ENCODE measurements at places on chromosomes 4 and X.

- DNase-seq, result no peak
These were observed 58.3 kb upstream of the CD99 start for GRCh38 chrX:2632533-2633504.

DNA sequence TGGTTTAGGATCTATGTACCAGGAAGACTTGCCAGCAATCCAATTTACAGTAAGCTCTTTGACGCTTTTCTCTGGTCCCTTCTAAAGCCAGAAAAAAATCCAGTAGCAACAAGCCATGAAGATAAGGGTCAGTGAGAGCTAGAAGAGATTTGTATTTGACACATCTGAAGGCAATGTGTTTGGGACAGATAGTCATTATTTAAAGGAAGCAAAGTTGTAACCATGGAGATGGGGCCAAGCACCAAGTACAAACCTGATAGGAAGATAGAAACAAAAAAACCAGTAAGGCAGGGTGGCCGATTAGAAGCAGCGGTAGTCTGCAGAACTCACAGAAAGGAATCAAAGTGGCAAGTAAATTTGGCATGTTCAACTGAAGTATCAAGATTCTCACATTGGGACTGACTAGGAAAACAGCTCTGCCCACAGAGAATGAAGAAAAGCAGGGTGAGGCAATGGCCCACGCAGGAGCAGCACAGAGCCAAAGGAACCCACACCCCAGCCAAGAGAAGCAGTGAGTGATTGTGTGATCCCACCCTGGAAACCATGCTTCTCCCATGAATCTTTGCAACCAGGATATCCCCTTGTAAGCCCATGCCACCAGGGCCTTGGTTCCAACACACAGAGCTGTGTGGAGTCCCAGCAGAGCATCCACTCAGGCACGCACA, 12.9 kb upstream of the C4orf54 start:
- no peak for DNase-seq

GRCh38 chr4:134906404-134907023, 704.9 kb upstream of the PABPC4L start:
- no peak for DNase-seq

DNA sequence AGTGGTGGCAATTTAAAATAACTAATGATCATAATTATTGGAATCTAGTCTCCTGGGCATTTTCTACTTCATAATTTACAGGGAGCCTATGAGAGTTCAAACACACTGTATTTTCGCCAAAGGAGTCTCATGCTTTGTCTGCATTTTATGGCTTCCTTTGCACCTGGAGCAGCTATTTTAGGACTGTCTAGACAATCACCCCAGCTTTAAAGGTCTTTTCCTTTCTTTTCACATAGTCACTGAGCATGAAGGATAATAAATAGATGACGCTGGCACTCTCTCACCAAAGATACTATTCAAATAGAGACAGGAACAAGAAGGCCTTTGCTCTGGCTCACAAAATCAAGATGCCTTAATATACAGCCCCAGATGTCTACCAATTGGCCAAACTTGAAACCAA, 43.0 kb downstream of the AMELX start:
- no peak for DNase-seq

- no peak for DNase-seq
These were observed at the start of gene GJB1 for GRCh38 chrX:71222929-71223328. GJB1 (plus strand) TSS chrX:71223224; CDS start chrX:71223708, 484 bp downstream.

DNA sequence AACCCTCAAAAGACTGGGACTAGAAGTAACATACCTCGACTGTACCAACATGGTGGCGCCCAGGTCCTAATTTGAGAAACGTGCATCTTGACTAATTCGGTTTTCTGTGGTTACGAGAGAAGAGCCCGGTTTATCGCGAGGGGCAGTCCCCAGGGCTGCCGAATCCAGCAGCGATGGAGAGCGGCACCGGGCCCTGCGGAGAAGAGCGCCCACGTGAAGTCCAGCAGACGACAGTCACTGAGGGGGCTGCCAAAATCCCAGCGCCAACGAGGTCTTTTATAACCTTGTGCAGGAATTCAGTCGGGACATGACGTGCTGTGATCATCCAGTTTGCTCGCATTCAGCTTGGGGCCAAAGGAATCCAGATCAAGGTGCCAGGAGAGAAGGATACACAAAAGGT, 187.5 kb upstream of the SLITRK2 start:
- DNase-seq, result no peak

GRCh38 chrX:154486396-154487207, at the start of gene UBL4A:
UBL4A (minus strand) TSS chrX:154486615; CDS start chrX:154486584, 31 bp downstream.
- DNase-seq, result peak; percentile 41

Measured in activated T-cell treated with anti-CD3 and anti-CD28 coated beads for 1 hour (primary cell).